ENCODE measurements at places on chromosomes 5 and 9.
A peak's percentile ranks its signal among the peaks of the same experiment; 100 is the strongest.

GRCh38 chr5:133606835-133607234, 5.5 kb downstream of the FSTL4 start:
- DNase-seq: no peak

DNA sequence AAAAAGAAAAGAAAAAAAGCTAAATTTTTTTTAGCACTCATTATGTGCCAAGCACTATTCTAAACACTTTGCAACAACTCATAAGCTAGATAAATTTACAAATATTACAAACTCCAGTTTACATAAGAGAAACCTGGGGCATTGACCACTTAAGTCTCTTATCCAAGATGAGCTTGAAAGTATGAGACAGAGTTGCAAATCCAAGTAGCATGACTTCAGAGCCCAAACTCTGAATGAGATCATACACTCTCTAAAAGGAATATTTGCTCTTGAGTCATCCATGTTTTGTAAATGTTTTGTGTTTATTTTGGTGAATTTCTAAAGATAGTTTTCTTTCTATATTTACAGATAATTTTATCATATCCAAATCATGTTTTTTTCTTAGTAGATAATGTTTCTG, 4.0 kb upstream of the SHOC1 start:
- DNase-seq: no peak

DNA sequence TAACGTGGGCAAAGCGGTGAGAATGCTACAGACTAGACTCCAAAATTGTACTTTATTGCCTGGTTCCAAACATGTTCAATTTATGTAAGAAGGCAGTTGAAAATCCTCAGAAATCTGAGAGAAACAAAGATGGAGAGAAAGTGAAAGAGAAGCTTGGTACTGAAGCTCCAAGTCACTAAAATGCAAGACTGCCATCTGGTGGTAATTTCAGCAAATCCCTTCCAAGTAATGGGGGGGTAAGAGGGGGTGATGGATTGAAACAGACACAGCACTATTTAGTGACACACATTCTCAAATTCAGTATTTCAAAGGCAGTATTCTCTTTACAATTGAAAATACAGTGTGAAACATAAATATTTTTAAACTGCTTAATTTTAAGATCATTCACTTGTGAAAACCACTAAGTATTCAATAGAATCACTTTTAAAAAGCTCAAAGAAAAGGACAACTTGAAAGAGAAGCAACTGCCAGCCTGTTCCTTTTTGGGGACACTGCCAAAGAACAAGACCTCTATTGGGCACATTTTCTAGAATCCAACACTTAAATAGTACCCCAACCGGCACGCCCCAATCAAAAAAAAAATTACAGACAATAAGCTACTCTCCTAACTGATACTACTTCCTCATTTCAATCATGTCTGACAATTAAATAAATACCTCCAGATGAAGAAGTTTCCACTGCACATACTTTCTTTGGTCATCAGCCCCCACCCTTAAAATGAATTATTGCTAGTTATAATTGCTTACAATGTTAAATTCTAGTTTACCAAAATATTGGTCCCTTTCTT, 131.5 kb downstream of the AGTPBP1 start:
- peak; percentile 18 for DNase-seq

GRCh38 chr9:99778308-99778707, 43.4 kb upstream of the NR4A3 start:
- no peak for DNase-seq

DNA sequence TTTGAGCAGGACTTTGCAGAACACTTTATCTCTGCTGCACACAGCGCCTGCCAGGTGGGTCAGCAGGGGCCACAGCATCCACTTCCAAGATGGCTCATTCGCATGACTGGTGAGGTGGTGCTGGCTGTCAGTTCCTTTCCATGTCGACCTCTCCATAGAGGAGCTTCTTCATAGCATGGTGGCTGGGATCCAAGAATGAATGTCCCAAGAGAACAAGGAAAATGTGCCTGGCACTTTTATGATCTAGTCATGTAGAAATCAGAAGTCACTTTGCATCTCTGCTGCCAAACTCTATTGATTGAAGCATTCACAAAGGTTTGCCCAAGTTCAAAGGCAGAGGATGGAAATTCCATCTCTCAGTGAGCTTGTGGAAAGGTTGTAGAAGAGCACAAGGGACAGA, 85.0 kb downstream of the GALNT10 start:
- no peak for DNase-seq

DNA sequence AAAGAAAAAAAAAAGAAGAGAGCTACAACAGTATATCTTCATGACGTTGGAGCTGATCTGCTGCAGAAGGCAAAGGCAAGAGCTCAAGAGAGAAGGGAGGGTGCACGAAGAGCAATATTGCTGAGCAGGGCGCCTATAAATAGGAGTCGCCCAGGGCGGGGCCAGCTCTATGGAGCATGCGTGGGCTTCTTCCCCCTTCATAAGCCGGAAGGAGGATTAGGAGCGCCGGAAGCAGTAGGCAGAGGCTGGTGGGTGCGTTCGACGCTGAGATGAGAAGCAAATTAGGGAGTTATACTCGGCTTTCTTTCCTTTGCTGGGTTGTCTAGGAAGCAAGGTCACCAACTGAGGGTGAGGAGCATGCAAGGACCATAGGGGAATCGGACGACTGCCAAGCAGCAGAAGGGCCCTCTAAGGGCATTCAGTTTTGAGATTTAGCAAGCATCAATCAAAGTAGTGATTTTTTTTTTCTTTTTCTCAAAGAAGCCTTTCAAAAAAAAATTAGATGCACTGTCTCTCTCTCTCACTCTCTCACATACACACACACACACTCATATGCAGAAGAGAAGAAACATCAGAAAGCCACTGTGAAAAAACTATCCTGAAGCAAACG, 496.7 kb downstream of the ENC1 start:
- DNase-seq: no peak

DNA sequence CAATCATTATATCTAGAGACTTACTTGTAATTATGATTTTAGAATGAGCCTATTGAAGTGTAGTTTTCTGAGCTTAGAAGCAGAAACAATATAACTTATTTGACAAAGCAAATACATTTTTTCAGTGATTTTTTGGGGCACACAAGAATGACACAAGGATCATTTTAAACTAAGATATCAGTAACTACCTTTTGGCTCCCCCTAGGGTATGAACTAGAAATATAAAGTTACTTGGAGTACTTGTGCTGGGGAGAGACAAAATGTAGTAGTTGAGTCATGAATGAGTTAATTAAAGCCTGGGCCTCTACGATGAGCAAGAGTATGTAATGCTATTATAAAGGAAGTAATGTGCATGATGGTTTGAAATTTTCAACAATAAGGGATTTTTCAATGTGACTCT, 1244.1 kb upstream of the ACO1 start:
- no peak for DNase-seq

DNA sequence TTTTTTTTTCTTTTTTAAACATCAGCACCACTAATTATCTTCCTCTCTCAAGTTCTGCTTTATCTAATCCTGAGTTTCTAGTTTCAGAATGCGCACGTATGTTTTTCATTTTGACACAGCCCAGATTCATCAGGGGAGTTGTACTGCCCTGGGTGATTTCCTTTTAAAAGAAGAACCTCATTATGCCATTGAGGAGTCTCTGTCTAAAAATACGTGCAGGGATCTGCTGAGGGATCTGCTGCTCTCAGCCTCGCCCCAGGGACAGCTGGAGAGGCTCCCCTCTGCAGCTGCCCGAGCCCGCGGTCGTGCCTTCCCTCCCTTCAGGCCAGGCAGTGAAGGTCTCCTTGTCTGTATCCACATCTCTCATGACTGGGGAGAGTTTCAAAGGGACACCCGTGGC, 273.1 kb downstream of the ARHGEF28 start:
- no peak for DNase-seq

- DNase-seq: no peak
Measured at GRCh38 chr9:31304576-31304975, 1079.9 kb upstream of the ACO1 start.

GRCh38 chr9:83474631-83475030, 63.6 kb downstream of the FRMD3 start:
- no peak for DNase-seq

GRCh38 chr5:132439521-132440089, 51.0 kb downstream of the IRF1 start:
- no peak for DNase-seq

GRCh38 chr5:135221187-135221473, 177.9 kb downstream of the MACROH2A1 start:
- no peak for DNase-seq
